ENCODE measurements at places on chromosomes 6 and 20.

- DNase-seq, result no peak
These were observed 8.7 kb downstream of the CDC25B start for GRCh38 chr20:3804781-3805180.

GRCh38 chr6:71294121-71294523 is 5.5 kb downstream of the OGFRL1 start:
- peak; percentile 95 for DNase-seq

- no peak for DNase-seq
These were observed 17.4 kb downstream of the SHLD1 start for GRCh38 chr20:5767493-5768098.

GRCh38 chr6:45426251-45426650 is 48.5 kb upstream of the SUPT3H start:
- DNase-seq, result no peak

DNA sequence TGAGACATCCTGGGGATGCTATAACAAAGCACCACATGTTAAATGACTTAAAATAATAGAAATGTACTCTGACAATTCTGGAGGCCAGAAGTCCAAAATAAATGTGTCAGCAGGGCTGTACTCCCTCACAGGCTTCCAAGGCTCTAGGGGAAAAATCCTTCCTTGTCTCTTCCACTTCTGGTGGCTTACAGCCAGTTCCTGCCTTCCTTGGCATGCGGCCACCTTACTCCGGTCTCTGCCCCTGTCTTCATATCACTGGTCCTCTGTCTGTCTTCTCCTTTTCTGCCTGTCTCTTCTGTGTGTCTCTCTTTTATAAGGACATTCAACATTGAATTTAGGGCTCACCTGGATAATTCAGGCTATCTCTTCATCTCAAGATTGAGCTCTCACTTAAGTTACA is 155.3 kb upstream of the SYNCRIP start:
- DNase-seq, result peak; percentile 1

GRCh38 chr20:53080969-53081871 is 109.1 kb downstream of the TSHZ2 start:
- no peak for DNase-seq

DNA sequence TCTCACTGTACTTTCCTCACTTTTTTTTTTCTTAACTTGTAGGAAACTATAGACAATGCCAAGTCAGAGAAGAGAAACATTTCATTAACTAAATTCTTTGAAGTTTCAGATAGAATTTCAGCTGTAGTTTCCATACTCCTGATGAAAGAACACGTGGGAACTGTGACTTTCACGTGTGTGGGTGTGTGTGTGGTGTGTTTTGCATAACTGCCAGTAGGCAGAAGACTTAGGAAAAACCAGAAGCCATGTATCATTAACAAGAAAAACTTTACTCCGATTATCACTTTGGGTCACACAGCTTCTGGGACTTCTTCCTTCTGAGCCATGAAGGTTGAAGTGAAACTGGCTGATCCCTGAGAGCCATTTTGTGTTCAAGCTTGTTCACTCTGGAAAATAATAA is 483.3 kb downstream of the TFAP2B start:
- no peak for DNase-seq

- DNase-seq, result no peak
These were observed 1.5 kb downstream of the TFAP2B start for GRCh38 chr6:50819904-50820868.

DNA sequence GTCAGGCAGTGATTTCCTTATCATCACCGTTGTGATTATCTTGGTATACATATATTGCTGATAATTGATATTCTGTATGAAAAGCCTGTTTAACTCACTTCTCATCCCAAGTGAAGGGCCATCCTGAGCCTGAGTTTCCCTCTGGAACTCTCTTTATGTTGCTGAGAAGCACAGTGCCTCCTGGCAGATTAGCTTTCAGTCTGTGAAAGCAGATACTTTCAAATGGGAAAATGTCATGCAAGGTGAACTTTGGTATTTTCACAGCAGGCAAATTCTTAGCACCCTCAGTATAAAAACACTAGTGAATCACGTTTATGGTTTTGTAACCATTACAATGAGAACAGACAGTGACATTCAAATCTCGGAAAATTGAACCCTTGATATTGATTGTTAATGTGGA is 151.6 kb downstream of the PRIM2 start:
- peak; percentile 21 for DNase-seq

GRCh38 chr20:2798814-2799213 is 1.6 kb downstream of the CPXM1 start:
- no peak for DNase-seq

DNA sequence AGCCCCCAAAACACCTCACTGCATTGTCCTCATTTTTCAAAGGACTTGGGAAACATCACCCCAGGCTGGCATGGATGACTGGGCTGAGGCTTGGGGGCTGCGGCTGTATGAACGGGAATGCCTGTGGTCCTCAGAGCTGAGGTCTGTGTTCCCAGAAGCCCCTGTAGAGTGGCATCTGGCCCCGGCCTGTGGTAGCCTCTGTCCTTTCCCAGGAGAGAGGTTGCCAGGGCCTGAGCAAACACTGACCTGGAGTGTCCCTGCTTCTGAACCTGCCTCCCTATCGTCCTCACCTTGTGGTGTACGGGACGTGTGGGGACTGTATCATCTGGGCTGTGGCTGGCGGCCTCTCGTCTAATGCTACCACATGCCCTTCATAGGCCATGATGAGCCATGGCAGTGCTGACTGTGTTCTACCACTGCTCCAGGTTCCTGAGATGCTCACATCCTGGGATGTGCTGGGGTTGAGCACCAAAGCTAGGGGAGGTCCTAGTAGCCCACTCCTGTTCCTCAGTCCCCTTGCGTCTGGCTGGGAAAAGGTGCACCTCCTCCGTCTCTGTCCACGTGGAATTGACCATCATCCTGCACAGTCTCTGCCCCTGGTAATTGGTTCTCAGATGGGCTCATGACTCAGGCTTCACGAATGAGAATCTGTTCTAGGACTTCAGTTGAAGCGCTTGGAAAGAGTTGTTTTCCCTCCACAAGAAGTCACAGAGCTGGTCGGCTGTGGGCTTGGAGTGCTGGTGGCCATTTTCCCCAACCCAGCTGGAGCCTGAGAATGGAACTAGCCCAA is 27.6 kb downstream of the PHACTR3 start:
- DNase-seq, result no peak

- peak; percentile 0 for DNase-seq
These were observed 159.6 kb downstream of the BACH2 start for GRCh38 chr6:90136837-90137568.

GRCh38 chr6:13372688-13373487 is 44.6 kb upstream of the TBC1D7 start:
- no peak for DNase-seq

GRCh38 chr20:5401277-5401875 is 84.6 kb upstream of the PROKR2 start:
- DNase-seq, result no peak

DNA sequence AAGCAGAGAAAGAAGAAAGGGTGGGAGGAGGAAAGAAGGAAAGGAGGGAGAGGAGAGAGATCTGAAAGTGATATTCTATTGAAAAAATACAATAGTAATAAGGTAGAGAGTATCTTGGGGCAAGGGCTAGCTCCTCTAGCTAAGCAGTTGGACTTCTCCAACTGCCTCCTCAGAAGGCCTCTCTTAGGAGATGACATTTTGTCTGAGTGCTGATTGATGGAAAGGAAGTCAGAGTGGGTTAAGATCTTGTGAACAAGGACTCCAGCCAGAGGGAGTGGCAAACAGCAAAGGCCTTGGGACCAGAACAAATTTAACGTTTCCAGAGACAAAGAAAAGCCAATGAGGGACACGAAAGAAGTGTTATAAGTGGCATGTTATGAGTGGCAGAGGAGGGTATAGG is 111.8 kb upstream of the TNFAIP3 start:
- DNase-seq, result no peak

- peak; percentile 42 for DNase-seq
These were observed 86.0 kb downstream of the TIAM2 start for GRCh38 chr6:155080881-155081845.

DNA sequence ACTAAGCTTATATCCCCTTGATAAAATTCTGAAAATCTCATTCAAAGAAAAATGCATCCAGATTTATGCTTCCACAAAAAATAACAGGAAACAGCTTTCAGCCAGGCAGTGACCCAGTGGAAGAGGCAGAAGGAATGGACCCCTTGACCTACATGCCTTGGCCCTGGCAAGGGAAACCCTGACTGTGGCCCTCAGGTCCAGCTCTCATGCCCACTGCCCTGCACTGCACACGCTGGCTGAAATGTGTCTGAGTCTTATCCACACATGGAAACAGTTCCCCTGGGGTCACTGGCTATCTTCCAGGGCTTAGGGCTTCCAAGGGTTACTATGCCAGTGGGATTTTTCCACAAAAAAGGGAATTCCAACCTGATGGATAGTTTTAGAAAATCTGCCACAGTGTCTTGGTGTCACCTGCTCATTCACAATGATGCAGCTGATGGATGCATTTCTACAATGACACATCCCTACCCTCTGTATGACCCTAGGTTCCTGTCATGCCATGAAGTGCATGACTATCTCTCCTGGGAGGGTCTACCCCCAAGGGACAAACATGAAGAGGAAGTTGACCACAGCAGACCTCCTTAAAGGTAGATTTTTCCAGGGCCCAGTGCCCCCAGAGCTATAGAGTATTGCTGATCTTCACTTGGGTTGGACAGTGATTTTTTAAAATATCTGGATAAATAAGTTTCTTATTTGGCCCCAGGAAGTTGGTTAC is 121.9 kb upstream of the CD93 start:
- no peak for DNase-seq

- DNase-seq, result no peak
These were observed 12.8 kb downstream of the RBCK1 start for GRCh38 chr20:420721-421574.

- DNase-seq, result no peak
These were observed 12.4 kb downstream of the SLC13A3 start for GRCh38 chr20:46638898-46639274.
